ENCODE measurements at places on chromosomes 6 and 20. TPM values are rescaled to one million over a fixed set of nuclear protein-coding genes. Genes with fewer than 3 reads are reported as not detected.

The STX11 gene
- 9.4 TPM for total RNA-seq

The HSPA1L gene
- 0.87 TPM for total RNA-seq

- DNase-seq = no peak
These were observed 36.0 kb upstream of the VSX1 start for GRCh38 chr20:25117990-25118389.

DNA sequence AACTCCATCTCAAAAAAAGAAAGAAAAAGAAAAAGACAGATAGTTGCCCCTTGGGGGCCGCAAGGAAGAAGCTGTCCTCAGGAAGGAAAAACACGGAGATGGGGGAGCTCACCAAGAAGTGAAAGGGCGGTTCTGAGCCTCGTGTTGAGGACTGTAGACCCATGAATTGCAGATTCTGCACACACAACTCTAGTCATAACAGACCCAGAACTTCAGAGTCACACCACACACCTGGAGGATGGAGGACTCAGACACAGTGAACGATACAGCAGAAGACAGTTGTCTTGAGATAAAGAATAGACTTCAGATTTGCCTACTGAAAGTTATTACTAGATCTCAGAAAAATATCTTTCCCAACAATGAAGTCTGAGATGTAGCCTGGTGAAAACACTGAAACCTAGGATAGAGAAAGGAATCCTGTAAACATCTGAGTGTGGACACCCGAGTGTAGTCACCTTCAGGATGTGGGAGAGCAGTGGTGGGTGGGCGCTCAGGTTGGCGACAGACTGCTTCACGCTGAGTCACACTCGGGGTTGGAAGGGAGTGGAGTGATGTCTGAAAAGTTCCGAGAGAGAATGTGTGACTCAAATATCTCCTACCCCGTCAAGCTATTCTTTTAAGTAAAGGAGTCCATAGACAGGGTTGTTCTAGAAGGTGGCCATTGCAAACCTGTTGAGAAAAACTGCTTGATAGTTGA, 88.1 kb downstream of the MAP3K4 start:
- no peak for DNase-seq

GRCh38 chr6:169171951-169172350, 81.7 kb downstream of the THBS2 start:
- DNase-seq = no peak

Data from lung microvascular endothelial cell (primary cell).